ENCODE measurements at places on chromosomes 5 and 9.

GRCh38 chr9:112249277-112249676 lies 74.2 kb upstream of the SUSD1 start:
- DNase-seq: no peak

DNA sequence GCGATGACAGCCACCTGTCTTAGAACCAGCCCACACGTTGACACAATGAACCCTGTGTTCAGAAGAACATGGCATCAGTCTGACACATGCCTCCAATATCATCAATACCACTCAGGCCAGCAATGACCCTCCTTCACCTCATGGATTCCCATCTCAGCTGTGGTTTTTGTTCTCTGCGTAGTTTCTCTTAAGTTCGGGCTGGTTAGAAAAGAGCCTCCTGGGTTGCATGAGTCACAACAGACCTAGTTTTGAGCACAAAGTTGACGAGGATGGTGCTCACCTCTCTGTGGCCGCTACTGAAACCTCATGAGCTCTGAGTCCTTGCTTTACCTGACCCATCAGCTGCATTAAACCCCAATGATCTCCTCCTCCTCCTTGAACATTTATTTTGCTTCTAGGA lies 299.9 kb downstream of the SPOCK1 start:
- no peak for DNase-seq

DNA sequence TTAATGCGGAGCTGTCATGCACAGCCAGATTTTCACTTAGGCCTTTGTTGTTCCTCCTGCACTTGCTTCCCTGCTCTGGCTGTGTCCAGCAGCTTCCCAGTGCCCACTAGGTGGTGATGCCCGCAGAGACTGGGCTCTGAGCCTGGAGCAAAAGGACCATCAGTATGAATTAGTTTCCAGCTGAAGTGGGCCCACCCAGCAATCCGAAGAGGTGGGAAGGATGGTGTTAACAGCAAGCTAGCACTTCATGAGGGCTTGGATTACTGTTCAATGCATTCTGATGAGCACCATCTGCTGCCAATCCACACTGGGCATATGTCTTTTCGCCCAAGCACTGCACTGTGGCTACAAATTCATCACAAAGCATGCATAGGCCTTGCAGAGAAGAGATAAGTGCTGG lies 459.1 kb downstream of the SPOCK1 start:
- no peak for DNase-seq

GRCh38 chr5:154268073-154268472 lies 77.5 kb downstream of the GALNT10 start:
- DNase-seq: no peak
